ENCODE measurements at places on chromosomes 3 and 15.

DNA sequence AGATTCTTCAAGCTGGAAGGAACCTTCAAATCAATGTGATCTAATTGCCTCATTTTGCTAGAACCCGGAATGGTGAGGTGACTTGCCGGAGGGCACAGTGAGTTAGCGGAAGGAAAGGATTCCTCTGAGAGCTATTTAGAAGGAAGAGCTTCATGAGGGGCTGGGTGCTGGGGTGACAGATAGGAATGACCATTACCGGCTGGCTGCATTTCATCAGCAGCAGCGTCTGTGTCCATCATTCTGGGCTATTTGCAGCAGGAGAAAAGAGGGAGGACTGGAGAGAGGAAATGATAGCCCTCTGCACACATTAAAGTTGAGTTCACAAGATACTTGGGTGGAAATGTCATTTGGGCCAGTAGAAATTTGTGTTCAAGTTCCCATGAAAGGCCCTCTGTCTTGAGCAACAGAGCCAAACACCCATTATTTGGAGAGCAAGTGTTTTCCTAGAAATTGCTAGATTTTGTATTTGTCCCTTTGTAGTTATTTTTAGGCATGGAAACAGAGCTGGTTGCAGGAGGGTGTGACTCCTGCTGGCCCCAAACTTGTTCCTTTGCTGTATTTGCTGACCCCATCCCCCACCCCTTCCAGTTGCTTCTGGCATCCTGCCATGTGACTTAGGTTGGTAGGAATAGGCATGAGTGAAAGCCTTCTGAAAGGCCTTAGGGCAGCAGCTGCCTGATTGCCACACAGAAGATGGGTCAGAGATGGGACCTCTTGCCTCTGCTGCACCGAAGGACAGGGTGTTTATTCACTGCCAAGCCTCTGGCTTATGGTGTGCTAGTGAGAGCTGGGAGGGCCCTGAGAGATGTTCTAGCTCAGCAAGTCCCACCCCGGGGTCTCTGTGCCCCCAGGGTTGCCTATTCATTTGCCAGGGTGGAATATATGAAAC, 87.5 kb upstream of the PLXNA1 start:
- no peak for DNase-seq

GRCh38 chr15:90648137-90649070, 68.7 kb upstream of the BLM start:
- peak; percentile 70 for DNase-seq

DNA sequence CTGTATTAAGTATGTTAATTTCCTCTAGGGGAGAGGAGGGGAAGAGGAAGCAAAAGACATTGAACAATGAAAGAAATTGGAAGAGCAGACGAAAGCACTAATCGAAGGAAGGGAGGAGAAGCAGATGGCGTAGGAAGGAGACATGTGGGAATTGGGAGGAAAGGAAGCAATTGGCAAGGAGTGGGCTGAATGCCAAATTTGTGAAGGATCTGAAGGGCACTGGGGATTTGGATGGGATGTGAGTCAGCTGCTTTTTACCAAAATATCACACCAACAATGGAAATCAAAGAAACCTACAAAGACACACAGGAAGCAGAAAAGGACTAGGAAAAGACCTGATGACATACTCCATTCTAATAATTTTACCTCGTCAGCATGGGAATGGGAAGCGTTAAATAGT, 1029.8 kb downstream of the ROBO1 start:
- DNase-seq, result no peak

GRCh38 chr3:165837058-165837525, at the start of gene BCHE:
Gene BCHE (minus strand): TSS chr3:165837423. CDS start chr3:165831033, 6,390 bp downstream.
- no peak for DNase-seq

DNA sequence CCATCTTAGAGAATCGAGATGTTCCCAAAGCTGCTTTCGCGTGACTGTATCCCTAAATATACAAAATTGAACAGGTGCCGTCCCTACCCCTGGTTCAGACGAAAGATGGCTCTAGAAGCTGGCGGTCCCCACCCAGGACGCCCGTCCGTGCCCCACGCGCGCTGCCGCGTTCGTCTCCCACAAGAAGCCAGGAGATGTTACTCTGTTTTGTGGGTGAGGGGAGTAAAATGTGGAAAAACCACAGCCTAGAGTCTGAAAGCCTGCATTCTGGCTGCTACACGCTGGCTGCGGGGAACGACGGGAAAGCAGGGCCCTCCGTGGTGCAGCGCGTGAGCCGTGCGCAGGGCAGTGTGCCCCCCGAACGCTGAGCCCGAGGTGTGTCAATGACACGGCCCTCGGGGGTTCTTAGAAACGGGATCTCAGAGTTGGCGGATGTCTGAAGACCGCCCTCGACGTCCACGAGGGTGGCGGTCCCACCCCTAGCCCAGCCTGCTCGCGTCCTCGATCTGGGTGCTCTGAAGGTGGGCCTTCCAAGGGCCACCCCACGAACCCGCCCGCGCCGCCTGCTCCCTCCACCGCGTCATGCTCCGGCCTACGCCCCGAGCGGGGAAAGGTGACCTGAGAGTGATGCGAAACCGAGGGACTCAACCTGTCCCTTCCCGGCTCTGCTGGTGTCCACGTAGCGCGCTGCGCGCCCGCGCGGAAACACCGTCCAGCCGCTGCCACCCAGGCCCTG, 95.6 kb downstream of the OCA2 start:
- no peak for DNase-seq

GRCh38 chr3:172101107-172101506, 61.7 kb downstream of the FNDC3B start:
- DNase-seq, result no peak

DNA sequence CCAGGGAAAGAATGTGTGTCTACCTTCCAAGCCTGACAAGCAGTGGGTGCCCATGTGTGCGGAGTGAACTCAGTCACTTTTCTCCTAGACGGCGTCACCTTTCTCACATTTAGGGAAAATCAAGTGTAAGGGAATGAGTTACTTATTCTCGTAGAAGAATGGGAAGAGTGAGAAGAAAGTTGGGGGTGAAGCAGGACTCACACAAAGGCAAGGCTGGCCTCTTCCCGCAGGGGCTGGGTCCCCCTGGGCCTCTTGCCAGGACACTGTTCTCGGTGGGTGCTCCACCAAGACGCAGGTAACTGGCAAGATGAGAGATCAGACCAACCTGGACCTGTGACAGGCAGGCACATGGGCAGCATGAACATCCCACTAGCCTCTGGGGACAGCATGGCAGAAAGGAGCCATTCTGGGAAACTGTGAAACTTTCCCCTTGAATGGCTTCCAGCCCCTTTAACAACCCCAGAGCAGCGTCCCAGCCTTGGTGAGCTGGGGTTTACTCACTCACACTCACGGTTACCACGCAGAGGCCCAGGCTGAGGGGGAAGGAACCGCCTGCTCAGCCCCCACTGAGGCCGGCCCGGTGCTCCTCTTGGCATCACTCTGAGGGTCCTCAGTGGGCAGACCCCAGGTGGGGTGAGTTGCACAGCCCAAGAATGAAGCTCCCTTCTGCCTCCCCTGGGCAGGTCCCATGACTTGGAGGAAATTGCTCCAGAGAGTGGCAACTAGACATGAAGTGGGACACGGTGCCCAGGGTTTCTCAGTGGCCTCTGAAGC, 15.0 kb upstream of the SRP14 start:
- DNase-seq, result no peak

GRCh38 chr15:81037952-81038743, 37.4 kb downstream of the TLNRD1 start:
- DNase-seq, result no peak

- DNase-seq, result no peak
These were observed 21.6 kb downstream of the UACA start for GRCh38 chr15:70741677-70742293.

- DNase-seq, result no peak
These were observed 233.0 kb downstream of the EPHA3 start for GRCh38 chr3:89340408-89340807.

DNA sequence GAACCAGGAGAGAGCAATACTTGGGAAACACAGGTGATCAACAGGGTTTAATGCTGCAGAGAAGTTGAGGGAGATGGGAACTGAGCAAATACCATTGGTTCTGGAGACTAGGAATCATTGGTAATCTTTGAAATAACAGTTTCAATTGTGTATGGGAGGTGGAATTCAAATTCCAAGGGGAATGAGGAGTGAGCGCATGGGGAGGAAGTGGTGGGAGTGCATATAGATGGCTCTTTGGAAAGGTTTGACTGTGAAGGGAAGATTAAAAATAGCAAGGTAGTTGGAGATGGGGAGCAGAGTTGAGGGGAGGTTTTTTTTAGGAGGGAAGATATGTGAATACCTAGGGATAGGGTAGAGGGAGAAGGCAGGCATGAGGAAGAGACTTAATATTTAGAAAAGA, 51.1 kb upstream of the ROPN1 start:
- DNase-seq, result no peak

DNA sequence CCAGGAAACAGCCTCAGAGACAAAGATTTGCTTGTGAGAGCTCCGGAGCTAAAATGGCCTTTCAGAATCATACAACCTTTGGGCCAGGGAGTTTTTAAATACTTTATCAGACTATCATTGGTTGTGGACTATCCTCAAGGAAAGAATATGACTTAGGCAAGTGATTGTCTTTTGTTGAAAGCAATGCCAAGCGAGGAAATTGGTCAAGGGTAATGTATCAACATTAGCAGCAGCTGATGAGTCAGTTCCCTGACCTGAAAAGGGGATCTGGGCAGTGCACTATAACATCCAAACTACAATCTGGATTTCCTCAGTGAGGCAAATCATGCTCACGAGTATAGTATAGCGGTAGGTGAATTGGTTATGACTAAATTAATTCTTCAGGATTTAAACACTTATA, 303.6 kb downstream of the LSAMP start:
- DNase-seq, result no peak

- DNase-seq, result no peak
These were observed 467.1 kb upstream of the THBS1 start for GRCh38 chr15:39113741-39114140.

GRCh38 chr15:62228604-62229003, 63.5 kb upstream of the C2CD4B start:
- no peak for DNase-seq

DNA sequence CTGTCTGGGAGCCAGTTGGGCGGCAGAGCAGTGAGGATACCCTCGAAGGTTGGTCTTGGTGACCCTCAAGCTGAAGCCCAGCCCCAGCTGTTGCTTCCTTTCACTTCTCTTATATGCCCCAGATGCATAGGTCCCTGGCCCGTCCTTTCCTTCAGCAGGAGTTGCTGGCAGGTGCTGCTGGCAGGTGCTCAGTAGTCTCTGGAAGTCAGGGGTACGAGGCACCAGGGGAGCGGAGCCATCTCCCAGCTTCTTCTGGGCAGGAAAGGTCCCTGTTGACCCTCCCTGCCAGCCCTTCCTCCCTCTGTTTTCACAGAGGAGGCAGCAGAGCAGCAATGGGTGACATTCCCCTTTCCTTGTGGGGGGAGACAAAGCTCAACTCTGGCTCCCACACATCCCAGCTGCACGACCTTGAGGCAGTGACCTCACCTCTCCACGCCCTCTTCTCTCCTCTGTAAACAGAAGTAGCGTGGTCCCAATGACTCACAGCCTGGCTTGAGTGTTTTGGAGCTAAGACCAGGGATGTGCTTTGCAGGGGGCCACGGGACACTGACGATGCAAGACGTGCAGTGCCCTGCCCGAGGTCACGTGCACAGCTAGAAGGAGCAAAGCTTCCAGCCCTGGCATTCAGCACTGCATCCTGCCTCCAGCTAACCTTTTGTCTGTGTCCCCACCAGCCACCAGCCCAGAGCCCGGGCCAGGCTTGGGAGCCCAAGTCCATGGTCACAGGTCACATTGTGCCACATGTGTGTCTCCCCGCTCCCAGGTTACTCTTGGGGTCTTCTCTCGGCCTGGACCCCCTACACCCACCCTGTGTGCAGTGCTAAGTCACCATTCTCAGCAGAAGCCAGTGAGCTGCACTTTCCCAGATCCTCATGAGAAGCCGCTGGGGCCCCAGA, 49.7 kb downstream of the SLC6A6 start:
- DNase-seq, result no peak

All from Kasumi-1 (cell line).